ENCODE measurements at places on chromosomes 1 and 21.
A peak's percentile ranks its signal among the peaks of the same experiment; 100 is the strongest.

DNA sequence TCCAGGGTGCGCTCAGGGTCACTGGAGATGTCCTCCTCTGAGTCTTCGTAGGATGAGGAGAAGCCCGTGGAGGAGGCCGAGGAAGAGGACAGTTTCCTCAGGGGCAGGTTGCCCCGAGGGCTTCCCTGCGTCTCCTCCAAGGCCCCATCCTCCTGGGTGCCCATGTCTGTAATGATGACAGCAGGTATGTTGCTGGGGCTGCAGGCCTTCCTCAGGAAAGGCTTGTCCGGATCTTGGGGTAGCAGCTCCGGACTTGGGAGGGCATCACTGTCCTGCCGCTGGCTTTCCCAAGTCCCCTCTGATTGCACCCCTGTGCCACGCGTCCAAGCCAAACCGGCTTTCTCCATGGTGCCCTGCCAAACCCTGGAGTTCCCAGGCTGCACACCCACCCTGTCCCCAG is 3.5 kb downstream of the ITPKB start:
- no peak for DNase-seq

DNA sequence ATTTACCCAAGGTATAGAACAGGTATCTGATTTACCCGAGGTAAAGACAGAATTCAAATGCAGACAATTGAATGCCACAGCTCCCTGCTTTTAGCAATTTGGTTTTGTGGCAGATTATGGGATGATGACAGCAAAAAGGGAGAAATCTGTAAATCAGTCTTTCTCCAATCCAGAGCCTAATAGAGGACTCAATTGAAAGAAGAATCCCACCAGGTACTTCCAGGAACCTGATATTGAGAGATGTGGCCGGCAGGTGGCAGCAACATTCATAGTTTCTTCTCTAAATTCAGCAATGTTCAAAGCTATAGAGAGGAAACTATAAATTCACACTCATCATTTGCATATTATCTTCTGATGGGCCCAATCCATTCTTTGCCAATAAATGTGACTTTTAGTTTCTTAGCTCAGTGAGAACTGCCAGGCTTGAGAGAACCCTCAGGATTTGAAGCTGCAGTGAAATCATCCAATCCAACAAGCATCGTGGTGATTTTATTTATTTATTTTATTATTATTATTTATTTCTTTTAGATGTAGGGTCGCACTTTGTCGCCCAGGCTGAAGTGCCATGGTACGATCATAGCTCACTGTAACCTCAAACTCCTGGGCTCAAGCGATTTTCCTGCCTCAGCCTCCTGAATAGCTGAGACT is 9.8 kb upstream of the PHACTR4 start:
- DNase-seq = peak; percentile 37

GRCh38 chr1:167713330-167714081 is 8.3 kb upstream of the MPZL1 start:
- no peak for DNase-seq

DNA sequence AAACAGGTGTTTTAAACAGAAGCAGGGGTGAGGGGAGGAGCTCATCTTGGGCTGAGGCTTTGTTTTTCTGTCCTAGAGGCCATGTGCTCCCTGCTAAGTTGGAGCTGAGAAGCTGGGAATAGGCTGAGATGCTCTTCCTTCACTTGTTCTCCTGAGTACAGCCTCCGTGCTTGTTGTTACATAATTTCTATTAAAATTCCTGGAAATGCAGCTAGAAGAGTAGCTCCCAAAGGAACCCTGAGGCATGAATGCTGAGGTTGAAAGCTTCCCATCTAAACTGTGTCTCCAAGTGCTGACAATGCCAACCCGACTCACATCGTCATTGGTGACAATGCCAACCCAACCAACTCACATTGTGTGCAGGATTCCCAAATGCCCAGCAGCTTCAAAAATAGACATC is 12.6 kb upstream of the ITPKB start:
- DNase-seq = no peak

Measured in nucleus accumbens (tissue), 56 donors.